Frontal cortex (tissue), 4 donors: ENCODE measurements at places on chromosomes 1 and 21.
A peak's percentile ranks its signal among the peaks of the same experiment; 100 is the strongest.

DNA sequence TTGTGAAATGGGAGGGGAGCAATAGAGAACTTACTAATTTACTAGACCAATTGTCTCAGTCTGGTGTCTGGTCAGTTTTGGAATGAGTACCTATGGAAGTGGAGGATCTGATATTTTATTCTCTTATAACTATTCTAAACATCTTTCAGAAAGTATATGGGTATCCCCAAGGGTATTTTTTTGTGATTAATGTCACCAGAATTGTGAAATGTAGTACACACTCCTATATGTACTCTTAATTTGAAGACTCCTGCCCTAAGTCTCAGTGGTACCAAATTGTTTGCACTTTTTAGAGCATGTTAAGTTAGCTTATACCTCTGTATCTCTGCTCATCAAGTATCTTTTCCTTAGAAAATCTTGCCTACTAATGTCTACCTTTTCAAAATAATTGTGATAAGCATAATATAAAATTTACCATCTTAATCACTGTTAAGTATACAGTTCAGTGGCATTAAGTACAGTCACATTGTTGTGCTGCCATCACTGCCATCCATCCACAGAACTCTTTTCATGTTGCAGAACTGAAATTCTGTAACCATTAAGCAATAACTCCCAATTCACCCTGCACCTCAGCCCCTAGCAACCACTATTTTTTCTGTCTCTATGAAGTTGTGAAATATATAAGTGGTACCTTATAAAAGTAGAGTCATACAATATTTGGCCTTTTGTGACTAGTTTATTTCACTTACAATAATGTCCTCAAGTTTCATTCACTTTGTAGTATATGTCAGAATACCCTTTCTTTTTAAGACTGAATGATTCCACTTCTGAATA lies 40.5 kb downstream of the SLC30A7 start:
- no peak for DNase-seq

GRCh38 chr1:155083865-155084721 lies 5.5 kb downstream of the EFNA3 start:
- no peak for DNase-seq

DNA sequence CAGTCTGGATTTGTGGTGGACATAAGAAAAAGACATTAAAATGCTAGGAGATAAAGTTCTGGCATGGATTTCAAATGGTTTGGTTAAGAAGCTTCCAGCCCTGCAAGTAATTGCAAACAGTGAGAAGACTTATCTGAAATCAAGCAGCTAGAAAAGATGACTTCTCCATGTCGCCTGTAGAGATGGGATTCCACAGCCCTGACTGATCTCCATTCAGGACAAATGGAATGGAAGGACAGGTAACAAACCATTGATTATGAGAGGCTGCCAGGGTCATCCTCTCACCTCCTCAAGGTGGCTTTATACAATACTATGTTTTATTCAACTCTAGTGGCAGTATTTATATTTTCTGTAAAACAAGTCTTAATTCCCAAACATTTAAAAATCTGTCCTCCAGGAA lies 237.9 kb downstream of the HLX start:
- no peak for DNase-seq

- peak; percentile 66 for DNase-seq
Observed at GRCh38 chr1:154479764-154480421, 22.1 kb upstream of the TDRD10 start.

DNA sequence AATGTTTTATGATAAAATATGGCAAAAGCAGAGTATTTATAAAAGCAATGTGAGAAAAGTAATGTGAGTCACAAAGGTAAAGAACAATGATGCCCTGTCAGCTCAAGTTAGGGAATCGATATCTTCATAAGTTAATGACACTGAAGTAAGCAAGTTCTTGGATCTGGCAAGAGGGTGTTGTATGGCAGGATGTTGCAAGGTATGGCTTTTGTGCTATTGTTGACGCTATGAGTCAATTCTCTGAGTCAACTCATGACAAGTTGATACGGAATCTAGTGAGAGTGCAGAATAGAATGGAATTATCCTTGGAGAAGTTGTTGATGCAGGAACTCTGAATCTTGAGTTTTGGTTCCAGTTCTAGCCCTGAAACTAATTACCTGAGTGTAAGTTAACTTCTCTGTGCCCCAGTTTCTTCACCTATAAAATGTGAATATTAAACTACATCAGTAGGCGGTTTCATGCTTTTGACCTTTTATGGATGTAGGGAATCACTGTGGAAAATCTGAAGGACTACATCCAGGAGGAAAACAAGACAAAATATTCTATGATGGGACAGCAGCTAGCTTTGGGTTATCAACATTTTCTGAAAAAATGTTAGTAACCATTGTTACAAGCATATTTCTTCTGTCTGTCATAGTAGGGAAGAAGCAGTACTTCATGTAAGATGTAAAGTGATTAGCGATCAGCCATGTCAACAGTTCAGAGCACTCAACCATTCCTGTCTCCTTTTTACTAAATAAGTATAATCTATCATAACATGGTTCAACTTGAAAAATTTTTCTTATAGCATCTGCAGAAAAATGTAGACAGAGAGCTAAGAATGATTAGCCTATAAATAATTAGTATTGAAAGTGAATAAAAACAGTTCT lies 96.9 kb downstream of the ATP6V1G3 start:
- DNase-seq, result no peak
